ENCODE measurements at places on chromosomes 12 and 14.

- no peak for DNase-seq
These were observed 370.6 kb upstream of the PRICKLE1 start for GRCh38 chr12:42960087-42960527.

- no peak for DNase-seq
These were observed 43.4 kb upstream of the KCNA1 start for GRCh38 chr12:4866299-4866698.

DNA sequence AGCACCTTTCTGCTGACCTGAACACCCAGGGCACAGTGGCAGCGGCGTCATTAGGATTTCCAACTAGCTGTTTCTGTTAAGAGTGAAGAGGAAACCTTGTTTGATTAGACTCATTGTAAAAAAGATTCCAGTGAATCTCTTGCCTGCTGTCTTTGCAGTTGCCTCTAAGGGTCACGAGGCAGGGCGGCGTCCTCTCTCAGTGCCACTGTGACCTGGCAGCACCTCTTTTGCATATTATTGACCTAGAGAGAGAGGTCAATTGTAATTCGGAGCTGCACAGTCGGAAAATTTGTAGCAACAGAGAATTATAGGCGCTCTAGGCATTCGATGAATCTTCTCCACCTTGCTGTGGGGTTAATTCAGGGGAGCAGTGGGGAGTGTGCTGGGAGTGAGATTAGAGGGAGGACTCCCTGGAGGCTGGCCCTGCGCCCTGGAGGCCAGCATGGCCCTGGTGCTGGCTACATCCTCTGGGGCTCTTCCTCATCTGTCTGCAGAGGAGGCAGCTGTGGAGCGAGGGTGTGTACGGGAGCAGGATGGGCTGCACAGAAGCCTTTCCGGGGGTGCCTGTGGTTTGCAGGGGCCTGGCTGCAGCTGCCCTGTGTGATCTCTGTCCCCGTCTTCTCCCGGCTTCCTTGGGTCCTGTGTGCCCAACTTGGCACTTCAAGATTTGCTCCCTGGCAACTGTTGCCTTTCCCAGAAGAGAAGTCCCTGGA, 14.3 kb downstream of the PACS2 start:
- no peak for DNase-seq

GRCh38 chr12:5023842-5024241, 19.8 kb upstream of the KCNA5 start:
- DNase-seq, result no peak

DNA sequence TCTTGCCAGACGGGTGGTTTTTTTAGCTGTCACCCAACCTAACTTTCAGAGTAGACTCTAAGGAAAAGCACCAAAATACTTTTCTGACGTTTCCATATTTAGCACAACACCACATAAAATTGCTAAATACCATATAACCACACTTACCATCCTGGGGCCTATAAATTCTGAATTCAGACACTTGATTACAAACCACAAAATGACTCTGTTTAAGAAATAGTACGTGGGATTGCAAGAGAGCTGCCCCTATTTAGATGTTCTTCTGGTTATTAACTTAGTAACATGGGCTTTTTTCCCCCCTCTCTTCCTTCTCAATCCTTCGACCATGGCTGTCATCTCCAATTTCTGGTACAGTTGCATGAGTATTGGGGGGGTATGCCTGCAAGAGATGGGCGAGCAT, 287.7 kb downstream of the BMP4 start:
- no peak for DNase-seq

DNA sequence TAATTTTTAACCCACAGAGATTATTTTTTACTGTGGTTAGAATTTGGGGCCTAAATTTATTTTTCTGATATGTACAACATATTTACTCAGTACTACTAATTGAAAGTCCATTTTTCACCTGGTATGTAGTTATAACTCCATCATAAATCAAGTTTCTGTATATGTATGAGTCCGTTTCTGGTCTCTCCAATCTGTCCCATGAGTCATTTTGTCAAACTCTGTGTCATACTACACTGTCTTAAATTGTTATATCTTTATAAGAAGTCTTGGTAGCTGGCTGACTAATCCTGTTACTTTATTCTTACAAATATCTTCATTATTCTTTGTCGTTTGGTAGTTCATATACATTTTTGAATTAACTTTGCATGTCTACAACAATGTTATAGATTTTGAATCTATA, 344.0 kb downstream of the PDZRN4 start:
- DNase-seq, result no peak

GRCh38 chr12:46468160-46468559, 95.6 kb upstream of the SLC38A2 start:
- no peak for DNase-seq

DNA sequence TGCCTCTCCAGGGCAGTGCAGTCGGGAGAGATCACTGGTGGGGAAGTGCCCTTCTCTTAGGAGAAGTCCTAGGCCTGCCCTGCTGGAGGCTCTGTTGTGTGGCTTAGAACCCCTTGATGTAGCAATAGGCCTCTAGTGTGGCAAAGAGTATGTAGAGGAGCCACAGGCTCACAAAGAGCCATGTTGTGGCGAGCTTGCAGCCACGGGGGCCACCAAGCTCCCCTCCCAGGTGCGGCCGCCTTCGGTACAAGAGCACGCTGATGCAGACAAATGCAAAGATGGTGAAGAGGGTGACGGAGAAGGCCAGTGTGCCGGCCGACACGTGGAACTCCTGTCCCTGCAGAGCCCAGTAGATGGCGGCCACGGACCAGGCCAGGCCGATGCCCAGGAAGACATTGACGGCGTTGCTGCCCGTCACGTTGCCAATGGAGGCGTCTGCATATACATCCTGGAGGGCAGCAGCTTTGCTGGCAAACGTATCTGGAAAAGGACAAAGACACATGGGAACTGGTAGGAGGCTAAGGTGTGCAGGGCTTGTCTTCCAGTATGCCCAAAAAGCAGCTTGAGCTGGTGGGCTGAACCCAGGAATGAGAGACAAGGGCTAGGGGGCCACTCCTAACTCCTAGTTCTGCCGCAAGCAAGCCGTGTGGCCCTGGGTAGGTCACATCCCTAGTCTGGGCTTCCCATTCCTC, 142.8 kb downstream of the SLC8A3 start:
- no peak for DNase-seq

DNA sequence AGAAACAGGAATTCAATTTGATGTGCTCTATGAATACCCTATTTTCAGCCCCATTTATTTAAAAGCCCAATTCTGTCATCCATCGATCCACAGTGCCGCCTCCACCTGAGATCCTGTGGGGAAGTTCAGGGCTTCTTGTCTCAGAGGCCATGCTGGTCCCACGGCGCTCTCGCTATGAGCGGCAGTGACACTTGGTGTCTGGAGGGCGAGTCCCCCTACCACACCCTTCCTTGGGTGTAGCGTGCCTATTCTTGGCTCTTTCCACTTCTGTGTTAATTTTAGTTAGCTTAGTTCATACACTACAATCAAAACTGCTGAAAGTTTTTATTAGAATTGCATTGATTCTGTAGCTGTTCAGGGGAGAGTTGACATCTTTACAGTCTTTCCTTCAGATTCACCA, 73.8 kb downstream of the DDX51 start:
- no peak for DNase-seq

- no peak for DNase-seq
These were observed 39.7 kb upstream of the PSMA6 start for GRCh38 chr14:35252451-35252868.

DNA sequence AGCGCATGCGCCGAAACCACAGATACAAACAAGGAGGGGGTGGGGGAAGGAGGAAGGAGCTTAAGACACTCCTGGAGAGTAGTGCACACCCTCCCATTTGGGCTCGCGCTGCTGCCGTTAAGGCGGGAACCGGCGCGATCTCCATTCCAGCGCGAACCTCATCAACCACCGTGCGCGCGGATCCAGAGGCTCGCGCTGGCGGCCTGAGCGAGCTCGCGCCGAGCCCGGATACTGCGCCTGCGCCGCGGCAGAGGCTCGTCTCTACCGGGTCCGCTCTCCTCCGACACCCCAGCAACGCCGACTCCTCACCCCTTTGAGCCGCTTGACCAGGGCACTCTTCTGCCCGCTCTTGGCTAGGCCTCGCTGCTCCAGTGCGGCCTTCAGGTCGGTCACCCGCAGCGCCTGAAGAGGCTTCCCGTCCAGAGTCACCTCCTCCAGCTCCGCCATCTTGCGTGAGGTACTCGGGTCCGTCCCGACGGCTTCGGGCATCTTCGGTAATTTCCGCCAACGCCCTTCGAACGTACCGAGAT, at the start of gene ACIN1:
TSS of gene ACIN1 (minus strand) at position 471 of the 530 bp plus-strand sequence. CDS start at position 447, 24 bp downstream.
- DNase-seq, result no peak

- DNase-seq, result no peak
These were observed 2.8 kb upstream of the PYROXD1 start for GRCh38 chr12:21434699-21435098.

- no peak for DNase-seq
These were observed 142.3 kb upstream of the CPNE8 start for GRCh38 chr12:39047539-39048262.

DNA sequence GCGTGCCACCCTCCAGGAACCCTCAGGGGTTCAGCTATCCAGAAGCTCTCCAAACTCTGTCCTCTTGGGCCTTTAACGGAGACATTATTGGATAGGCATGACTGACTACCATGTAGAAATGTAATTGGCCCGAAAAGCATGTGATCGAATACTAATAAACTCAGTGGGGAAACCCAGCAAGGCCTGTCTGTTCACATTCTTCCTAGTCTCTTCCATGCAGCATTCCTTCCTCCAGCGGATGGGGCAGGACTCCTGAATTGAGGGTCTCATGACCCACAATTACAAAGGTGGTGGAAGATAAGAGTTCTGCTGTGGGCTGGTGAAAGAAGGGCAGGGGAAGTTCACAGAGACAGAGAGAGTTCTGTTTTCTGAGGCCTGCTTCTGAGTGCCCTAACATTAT, 6.5 kb upstream of the PRDM4 start:
- no peak for DNase-seq

GRCh38 chr14:24268225-24268624, 3.2 kb downstream of the RABGGTA start:
- no peak for DNase-seq

DNA sequence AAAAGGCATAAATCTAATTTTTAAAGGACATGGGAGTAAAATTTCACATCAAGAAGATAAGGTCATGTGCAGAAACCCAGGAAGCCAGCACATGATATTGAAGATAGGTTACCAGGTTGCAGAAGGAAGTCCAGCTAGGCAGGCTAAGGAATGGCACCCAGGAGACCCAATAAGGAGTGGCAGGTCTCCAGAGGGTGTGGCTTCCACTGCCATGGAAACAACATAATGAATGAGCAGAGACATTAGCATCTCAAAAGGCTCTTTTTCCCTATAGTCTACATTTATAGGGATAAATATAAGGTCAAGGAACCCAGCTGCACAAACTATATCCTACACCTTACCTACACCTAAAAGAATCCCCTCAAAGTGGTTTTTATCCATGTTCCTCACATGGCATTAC, 275.9 kb downstream of the RPS29 start:
- DNase-seq, result no peak

- DNase-seq, result no peak
These were observed 308.1 kb downstream of the AACS start for GRCh38 chr12:125373375-125373774.

- no peak for DNase-seq
These were observed 8.5 kb downstream of the ITGB7 start for GRCh38 chr12:53198486-53199110.

- no peak for DNase-seq
These were observed 236.4 kb upstream of the CRY1 start for GRCh38 chr12:107329569-107330324.

- DNase-seq, result no peak
These were observed 44.4 kb upstream of the CHPT1 start for GRCh38 chr12:101653030-101653429.

DNA sequence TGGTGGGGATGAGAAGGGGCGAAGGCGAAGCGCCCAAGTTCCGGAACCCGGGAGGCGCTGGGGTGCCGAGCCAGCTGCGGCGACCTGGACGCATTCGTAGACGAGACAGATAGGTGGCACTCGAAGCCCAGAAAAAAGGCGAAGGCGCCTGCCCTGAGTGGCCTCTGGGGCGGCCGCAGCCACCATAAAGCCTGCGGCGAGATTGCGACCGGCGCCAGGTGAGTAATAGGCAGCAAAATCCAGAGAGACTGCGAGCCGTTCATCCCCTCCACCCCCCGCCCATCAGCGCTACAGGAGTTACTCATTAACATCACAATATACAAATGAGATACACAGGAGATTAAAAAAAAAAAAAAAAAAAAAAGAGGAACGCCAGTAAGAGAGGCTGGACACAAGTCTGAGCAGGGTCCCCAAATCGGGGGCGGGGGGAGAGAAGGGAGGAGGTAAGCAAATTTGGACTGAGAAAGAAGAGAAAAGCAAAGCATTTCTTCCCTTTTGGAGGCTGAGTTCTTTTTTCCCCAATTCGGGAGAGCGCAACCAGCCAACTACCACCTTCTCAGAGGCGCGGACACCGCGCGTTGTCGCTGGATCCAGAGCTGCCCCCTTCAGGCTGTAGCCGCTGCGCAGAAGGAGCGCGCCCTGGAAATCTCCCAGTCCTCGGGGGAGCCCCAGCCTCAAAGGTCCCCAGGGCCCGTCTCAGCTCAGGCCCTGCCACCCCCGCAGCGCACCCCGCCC, 15.7 kb downstream of the TBX3 start:
- no peak for DNase-seq

DNA sequence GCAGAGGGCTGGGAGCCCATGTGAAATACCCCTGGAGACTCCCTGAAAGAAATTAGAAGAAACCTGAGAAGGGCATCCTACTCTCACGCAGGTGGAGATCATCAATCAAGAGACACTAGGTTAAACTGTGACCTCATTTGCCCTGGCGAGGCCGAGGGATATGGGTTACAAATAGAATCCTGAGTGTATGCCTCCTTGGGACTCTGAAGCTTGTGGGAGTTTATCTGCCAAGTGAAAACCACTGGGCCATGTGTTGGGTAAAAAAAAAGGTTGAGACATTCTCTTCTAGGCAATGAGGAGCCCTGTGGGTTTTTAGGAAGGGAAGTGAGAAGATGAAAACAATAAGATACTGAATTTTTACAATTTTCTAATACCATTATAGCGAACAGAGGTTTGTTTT, 160.7 kb upstream of the ARID2 start:
- no peak for DNase-seq

DNA sequence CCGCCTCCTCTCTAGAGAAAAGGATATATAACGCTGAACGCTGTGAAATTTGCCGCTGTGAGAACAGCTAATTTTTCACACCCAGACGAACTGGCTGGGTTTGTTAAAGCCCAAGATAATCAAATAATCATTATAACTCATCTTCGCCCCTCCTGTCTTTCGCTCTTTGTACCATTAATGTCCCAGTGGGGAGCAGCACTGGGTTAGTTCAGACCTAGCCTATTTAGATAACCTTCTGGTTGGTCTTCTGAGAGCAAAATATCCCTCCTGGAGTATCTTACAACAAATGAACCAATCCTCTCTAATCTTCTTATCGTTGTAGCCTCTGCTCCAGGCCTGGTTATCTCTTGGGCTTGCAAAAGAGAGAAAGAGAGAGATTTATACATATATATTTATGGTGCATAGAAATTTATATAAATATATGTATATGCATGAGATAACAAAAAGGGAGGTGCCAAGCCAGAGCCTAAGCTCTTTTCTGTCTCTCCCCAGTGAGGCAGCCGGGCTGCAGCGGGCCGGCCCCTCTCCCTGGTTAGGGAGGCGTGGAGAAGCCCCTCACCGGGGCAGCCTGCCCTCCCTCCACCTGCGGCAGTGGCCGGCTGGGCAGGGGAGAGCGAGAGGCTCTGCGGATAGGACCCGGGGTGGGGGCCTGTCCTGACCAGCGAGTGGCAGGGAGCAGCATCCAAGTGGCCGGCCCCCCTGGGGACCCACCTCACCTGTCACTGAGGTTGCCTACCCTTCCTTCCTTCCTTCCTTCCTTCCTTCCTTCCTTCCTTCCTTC, 202.0 kb upstream of the LHX5 start:
- no peak for DNase-seq

- DNase-seq, result no peak
These were observed 58.7 kb downstream of the LRRC74A start for GRCh38 chr14:76884853-76885276.

Data from stimulated activated CD4-positive, alpha-beta T cell treated with anti-CD3 and anti-CD28 coated beads, Interleukin-4, amount 100 ng/mL, for 1 hour (primary cell).